Choroid plexus epithelial cell (primary cell): ENCODE measurements at places on chromosomes 6 and 20.
A peak's percentile ranks its signal among the peaks of the same experiment; 100 is the strongest.

DNA sequence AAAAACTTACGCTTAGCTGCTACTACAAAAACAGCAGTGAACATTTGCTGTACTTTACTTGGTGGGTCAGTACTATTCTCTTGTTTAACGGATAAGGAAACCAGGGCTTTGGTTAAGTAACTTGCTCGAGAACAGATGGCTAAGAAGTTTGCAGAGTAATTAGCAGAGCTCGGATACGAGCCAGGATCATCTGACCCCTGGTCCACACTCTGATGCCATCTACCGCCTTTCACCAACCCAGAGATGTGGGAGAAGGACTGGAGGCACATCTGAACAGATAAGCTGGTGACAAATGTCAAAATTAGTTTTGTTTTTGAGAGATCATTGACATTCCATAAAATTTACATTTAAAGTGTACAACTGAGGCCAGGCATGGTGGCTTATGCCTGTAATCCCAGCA lies 18.9 kb upstream of the RPL7L1 start:
- DNase-seq: no peak

GRCh38 chr6:54053881-54054391 lies 57.3 kb upstream of the MLIP start:
- peak; percentile 97 for DNase-seq

DNA sequence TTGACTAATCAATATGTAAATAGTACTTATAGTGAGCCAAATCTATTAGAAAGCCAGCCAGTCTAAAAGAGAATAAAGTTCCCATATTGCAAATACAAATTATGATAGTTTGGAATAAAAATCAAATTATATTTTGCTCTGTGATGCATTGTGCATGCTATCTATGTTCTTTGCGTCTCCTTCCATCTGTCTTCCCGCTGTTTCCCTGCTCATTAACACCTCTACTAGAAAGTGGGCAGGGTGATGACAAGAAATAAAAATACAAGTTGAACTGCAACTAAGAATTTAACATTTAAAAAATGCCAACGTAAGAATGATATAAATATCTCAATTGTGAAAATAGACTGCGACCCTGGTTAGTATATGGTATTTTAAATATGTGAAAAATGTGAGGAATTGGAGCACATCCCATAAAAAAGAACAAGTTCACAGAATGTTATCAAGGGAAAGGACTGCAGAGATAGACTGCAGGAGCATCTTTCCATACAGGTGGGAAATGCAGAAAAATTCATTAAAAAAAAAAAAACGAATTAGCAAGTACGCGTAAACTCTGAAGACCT lies 157.6 kb upstream of the PDE7B start:
- no peak for DNase-seq

- DNase-seq: peak; percentile 43
These were observed 807 bp downstream of the TBC1D20 start for GRCh38 chr20:461254-462198.

DNA sequence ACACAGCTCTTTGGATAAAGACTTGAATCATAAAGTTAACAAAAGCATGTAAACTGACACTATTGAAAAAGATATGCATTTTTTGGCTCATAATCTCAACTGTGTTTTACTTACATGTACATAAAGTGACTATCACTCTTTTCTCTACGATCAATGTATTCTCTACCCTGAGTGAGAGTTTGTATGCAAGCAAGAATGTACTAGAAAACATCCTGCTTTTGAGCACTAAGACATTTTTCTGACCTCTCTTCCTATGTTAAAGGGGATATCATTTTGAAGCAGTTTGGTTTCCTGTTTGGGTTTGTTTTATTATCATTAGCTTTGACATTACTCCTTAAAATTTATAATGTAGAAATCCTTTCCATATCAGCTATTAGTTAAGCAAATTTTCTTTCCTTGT lies 910.8 kb downstream of the C6orf118 start:
- peak; percentile 7 for DNase-seq

DNA sequence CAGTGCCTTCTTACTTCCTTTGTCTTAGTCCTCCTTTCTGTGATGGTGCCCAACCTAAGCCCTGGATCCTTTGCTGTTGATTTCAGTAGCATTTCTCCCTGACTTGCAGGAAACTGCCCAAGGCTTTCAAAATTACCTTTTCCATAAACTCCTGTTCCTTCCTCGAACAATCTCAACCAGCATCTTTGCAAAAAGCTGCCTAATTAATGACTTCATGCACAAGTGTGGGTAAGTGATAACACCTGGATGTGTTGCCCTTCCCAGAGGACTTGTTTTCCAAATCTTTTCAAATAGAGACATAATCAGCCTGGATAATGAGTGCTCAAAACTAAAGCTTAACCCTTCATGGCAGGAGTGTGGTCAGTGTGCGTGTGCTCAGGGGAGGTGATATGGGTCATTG lies 118.0 kb downstream of the PCSK2 start:
- DNase-seq: no peak

GRCh38 chr6:13916230-13916944 lies 8.4 kb upstream of the RNF182 start:
- DNase-seq: peak; percentile 54

- no peak for DNase-seq
These were observed 111.1 kb upstream of the DUSP22 start for GRCh38 chr6:181049-181654.

- DNase-seq: no peak
These were observed 3.1 kb downstream of the LY6G6D start for GRCh38 chr6:31718265-31718664.

DNA sequence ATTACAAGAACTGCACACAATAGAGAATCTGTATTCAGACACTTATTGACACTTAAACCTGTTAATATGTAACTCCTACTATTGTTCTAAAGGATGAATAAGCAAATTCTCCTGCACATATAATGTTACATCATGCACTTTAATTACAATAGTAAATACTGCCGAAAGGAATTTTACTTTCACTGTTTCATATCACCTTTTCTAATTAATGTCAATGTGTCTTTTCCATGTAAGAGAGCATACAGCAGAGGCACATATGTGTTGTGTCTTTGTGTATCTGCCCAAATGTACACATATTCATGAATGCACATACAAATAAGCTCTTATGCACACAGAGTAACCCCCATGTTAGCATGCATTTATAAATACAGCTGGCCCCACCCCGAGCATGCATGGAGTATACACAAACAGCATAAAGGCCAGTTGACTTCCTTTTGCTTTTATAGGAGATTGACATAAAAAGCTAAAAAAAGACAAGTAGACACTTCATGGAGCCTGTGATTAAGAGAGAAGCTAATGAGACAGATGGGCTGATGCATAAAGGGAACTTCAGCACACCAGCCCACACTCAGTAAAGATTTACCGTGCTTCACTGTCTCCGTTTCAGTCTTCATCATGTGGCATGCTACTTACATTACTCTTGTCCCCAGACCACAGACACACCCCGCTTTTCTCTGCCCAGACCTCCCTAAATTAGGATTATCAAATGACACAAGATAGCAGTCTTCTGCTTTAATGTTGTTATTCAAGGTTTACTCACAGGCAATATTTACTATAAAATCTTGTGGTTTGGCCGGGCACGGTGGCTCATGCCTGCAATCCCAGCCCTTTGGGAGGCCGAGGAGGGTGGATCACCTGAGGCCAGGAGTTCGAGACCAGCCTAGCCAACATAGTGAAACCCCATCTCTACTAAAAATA lies 184.6 kb downstream of the ATXN1 start:
- DNase-seq: no peak

- DNase-seq: peak; percentile 94
These were observed 5.4 kb upstream of the ZBTB12 start for GRCh38 chr6:31907158-31907813.

DNA sequence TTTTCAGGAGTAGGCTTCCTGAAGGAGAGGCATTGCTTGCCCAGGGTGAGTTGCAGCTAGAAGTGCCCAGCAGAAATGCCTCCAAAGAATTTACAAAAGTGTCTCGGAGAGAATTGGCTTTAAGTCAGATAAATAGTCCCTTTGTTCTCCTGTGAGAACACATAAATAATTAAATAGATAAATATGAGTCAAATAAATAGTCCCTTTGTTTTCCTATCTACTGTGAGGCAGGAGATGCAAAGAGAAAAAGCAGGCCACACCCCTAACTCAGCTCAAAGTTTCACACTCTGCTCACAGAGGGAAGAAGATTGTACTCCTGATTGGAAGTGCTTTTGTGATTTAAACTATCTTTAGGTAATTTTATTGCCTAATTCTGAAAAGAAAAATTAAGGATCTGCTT lies 180.7 kb upstream of the PRSS16 start:
- no peak for DNase-seq

- DNase-seq: no peak
These were observed 94.7 kb upstream of the NFATC2 start for GRCh38 chr20:51637241-51637640.

DNA sequence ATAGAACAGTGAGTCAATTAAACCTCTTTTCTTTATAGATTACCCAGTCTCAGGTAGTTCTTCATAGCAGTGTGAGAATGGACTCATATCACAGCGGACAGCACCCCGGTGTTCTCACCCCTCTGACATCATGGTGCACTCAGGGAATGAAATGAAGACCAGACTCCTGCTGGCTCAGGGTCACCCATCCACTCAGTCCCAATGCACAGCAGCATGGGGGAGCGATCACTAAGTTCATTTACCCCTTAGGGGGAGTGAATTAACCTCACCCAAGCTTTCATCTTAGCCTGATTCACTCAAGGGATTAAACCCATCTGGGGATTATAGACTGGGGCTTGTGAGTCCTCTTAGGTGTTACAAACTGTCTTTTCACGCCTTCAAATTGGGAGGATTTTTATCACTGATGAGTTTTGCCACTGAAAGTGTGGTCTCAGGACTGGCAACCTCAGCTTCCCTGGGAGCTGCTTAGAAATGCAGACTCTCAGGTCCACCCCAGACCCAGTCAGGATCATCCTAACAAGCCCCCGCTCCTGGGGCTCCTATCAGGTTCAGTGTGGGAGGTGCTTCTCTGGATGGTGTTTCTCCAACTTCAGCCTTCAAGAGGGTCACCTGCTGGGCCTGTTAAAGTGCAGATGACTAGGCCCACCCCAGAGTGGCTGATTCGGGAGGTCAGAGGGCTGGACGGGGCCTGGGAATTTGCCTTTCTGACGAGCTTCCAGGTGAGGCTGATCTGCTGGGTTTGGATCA lies 44.3 kb upstream of the FRMD1 start:
- DNase-seq: no peak

DNA sequence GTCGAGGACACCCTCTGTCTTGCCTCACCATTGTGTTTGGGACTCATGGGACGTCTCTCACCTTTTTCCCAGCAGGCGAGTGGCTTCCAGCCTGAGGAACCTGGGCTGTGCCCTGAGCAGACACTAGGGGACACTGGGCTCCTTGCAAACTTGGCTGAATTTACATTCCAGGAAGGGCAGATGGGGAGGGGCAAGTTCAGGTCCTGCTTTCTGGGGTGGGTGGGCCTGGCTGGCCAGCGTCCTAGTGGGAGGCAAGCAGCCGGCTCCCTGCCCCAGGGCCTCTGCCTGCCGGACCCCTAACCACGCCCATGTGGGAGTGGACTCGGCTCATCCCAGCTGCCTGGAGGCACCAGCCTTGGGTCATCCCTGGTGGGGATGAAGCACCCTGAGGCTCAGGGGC lies 48.2 kb upstream of the MLN start:
- DNase-seq: peak; percentile 38

DNA sequence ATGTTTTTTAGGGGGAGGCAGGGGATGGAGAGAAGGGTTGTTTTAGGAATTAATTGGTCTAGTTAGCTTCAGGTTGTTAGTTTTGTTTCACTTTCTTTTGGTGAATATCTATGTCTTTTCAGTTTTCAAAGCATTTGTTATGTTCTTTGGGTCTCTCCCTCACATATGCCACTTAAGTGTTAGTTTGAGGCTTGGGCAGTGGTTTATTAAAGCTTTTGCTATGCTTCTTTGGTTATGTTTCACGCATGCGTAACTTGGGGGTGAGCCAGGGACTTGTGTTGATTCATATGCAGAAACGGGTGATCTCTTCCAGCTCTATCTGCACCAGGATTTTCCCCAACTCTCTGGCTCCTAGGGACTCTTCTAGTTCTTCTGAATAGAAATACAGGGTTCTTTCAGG lies 11.4 kb upstream of the MMS22L start:
- DNase-seq: peak; percentile 13

DNA sequence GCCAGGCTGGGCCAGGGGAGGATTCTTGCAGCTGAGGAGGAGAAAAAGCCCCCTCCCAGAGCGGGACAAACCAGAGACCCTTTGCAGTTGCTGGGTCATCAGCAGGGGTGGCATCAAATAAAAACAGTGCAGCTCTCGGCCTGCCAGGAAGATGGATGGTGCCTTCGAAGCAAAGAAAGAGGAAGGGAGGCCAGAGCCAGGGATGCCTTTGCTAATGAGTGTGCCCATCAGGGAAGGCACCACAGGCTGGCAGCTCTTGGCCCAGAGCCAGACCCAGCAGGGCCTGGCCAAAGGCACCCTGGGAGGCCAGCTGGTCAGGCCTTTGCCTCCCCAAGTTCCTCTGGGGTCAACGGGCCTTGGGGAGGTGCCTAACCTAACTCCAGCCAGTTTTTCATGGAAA lies 26.3 kb upstream of the ZNF318 start:
- DNase-seq: no peak

- no peak for DNase-seq
These were observed 133.8 kb upstream of the PHACTR3 start for GRCh38 chr20:59470521-59470920.

DNA sequence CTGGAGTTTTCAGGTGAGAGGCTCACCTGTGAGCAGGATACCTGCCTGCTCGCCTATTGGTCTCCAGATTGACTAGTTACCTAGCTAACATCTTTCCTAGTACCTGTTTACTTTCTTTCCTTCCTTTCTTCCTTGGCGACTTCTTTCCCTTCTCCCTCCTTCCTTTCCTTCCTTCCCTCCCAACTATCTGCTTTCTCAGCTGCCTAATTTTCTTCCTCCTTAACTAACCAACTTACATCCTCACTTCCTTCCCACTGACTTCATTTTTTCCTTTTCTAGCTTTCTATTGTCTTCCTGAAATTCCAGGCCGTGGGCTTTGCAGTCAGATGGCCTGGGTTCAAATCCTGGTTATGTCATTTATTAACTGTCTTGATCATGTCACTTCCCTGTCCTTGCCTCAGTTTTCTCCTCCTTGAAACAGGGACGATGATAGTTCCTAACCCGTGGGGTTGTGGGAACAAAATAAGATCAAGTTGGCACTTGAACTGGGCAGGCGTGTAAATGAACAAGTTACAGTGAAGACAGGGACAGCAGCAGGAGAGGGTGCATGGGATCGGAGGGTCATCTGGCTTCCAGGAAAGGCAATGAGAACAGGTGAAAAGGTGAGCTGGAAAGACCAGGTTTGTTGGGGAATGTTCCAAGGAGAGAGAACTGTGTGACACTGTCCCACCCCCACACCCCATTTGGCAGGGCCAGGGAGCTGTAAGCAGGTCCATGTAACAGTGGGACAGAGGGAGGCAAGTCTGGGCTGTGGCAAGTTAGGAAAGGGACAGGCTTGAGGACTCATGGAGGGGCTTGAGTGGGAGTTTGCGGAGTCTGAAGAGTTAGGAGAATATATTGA lies 540 bp downstream of the SGK2 start:
- no peak for DNase-seq
